Thyroid gland (tissue), 4 donors: ENCODE measurements at places on chromosomes 1 and 21. TPM values are rescaled to one million over a fixed set of nuclear protein-coding genes. Genes with fewer than 3 reads are reported as not detected.
A peak's percentile ranks its signal among the peaks of the same experiment; 100 is the strongest.

DNA sequence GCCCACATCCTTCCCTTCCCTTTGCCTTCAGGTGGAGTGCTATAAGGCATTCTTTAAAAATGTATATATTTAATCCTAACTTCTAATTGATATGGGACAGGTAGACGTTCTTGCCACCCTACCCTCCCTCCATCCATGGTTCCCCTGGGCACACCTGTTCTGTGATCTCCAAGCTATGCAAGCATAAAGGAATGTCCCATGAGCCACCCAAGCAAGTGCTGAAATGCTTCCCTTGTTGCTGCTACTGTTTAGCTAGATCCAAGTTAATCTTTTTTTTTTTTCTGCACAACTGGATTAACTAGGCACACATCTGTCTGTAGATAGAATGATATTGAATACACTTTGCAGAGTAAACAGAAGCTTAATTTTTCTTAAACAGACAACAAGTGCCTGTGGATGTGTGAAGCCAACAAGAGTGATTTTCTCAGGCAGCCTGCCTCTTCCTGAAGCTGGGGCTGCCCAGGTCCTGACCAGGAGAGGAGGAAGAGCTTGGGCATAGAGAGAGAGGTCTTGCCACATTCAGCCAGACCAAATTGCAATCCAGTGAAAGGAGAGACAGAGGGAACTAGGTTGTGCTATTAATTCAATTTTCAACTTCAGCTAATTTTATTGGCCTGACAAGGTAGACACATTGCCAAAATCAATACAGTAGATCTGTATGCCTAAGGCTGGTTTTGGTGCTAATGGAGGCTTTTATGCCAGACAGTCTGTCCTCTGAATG, 28.2 kb upstream of the ATP1B1 start:
- H3K4me3 ChIP-seq: no peak overlapping the region
- DNase-seq: no peak
- H3K4me1 ChIP-seq: peaks cover 4% of the 10 kb centered on the region
- H3K27me3 ChIP-seq: no peaks in the 10 kb centered on the region

- H3K27me3 ChIP-seq: no peaks in the 10 kb centered on the region
- no peak overlapping the region for H3K27ac ChIP-seq
- H3K4me1 ChIP-seq: no peaks in the 10 kb centered on the region
- DNase-seq: no peak
These were observed 8.7 kb upstream of the SLC2A5 start for GRCh38 chr1:9078015-9078751.

DNA sequence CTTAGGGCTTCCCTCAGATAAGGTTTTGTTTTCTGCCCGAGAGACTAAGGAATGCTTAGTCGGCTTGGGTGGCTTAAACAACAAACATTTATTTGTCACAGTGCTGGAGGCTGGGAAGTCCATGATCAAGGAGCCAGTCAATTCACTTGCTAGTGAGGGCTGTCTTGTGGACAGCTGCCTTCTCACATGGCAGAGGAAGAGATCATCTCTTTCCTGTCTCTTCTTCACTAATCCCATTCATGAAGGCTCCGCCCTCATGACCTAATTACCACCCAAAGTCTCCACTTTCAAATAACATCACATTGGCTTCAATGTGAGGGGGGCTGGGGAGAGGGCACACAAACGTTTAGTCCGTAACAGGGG, 50.5 kb upstream of the IL12RB2 start:
- H3K4me1 ChIP-seq: no peaks in the 10 kb centered on the region
- H3K27me3 ChIP-seq: no peaks in the 10 kb centered on the region
- no peaks in the 10 kb centered on the region for H3K36me3 ChIP-seq
- DNase-seq: no peak

RBM8A gene
- total RNA-seq: 108 TPM

LYPD8 gene
- total RNA-seq: not detected

- no peaks in the 10 kb centered on the region for H3K36me3 ChIP-seq
- peak overlapping the region; percentile 92 for H3K27ac ChIP-seq
- no peak overlapping the region for H3K4me3 ChIP-seq
- DNase-seq: peak; percentile 41
- peaks cover 44% of the 10 kb centered on the region for H3K4me1 ChIP-seq
- H3K27me3 ChIP-seq: no peaks in the 10 kb centered on the region
These were observed 4.0 kb upstream of the PROX1 start for GRCh38 chr1:213983493-213984386.

ATAD3C gene
- total RNA-seq: 8.9 TPM

CYP4A11 gene
- not detected for total RNA-seq

ST6GALNAC3 gene
- total RNA-seq: 27.9 TPM

GRCh38 chr1:113917400-113918082, 11.6 kb upstream of the HIPK1 start:
- no peaks in the 10 kb centered on the region for H3K36me3 ChIP-seq
- no peak overlapping the region for H3K4me3 ChIP-seq
- H3K27ac ChIP-seq: no peak overlapping the region
- H3K4me1 ChIP-seq: peaks cover 8% of the 10 kb centered on the region
- H3K27me3 ChIP-seq: no peaks in the 10 kb centered on the region
- DNase-seq: no peak

GRCh38 chr1:154714638-154715037, 106.7 kb upstream of the ADAR start:
- no peaks in the 10 kb centered on the region for H3K36me3 ChIP-seq
- H3K4me3 ChIP-seq: no peak overlapping the region
- no peak overlapping the region for H3K27ac ChIP-seq
- H3K4me1 ChIP-seq: no peaks in the 10 kb centered on the region
- no peak for DNase-seq

FMO5 gene
- 9.1 TPM for total RNA-seq

DNA sequence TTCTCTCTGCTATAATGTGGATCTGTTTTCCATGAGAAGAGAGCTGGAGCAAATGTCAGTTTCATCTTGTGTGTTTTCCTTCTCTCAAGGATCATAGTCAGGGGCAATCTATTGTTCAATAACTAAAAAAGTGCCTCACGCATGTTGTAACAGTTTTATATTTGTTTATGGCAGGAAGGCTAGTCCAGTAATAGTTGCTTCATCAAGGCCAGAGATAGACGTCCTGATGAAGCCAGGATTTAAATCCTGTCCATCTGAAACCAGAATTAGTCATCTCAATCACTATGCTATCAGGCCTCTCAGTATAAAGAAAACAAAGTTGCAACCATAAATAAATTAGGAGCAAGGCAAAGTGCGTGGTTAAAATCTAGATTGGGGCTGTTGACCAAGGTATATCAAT, 30.2 kb upstream of the DUSP10 start:
- no peak overlapping the region for H3K27ac ChIP-seq
- DNase-seq: no peak
- H3K36me3 ChIP-seq: no peaks in the 10 kb centered on the region
- H3K4me3 ChIP-seq: no peak overlapping the region
- H3K4me1 ChIP-seq: no peaks in the 10 kb centered on the region

GRCh38 chr1:100960098-100960497, 64.2 kb downstream of the SLC30A7 start:
- no peak overlapping the region for H3K4me3 ChIP-seq
- H3K36me3 ChIP-seq: no peaks in the 10 kb centered on the region
- H3K27ac ChIP-seq: no peak overlapping the region

DNA sequence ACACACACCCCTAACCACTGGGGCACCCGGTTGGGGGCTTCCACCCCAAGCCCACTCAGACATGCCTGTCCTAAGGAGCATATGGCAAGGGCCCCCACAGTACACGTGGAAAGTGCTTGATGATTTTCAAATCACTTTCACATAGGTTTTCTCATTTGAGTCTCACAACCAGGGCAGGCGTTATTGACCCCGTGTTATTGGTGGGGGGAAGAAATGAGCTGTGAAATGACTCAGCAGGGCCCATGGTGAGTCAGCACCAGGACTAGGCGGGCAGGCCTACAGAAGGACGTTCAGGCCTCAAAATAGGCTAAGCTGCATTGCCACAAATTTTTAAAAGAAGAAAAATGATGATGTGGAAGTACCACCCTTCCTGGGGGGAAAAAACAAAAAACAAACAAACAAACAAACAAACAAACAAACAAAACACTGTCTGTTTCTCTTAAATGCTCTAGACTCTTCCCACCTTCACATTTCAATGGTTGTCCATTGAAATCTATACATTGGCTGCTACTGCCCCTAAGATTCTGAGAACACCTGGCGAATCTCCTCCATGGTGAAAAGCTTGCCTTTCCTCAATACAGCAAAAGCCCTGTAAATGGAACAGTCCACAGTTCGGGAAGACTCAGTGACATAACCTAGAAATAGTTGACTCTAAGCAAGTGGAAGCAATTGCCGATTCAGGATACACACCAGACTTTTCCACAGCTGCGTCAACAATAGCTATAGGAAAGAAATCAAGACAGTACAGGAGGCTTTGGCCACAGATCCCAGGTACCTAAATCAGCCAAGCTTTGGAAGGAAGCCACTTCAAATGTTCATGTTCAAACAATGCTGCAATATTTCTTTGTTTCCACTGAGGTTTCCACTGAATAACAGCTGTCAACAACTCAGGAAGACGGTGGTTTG, 234.7 kb downstream of the TOMM20 start:
- H3K4me1 ChIP-seq: peaks cover 19% of the 10 kb centered on the region
- no peak for DNase-seq
- H3K27me3 ChIP-seq: no peaks in the 10 kb centered on the region
- H3K36me3 ChIP-seq: no peaks in the 10 kb centered on the region

DNA sequence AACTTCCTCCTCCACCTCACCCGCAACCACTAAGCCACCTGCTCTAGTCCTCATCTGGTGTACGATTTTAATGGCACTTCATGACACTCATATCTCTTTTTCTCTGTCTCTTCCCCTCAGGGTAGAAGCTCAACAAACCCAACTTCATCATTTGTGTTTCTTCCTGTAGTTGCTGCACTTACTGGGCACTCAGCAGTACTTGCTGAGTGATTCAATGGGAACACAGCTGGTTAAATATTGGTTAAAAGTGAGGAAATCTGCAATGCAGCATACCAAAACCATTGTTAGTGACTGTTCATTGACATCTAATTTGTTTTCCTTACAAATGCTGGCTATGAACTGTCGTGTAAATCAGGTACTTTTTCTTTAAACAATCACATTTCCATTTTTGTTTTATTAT, 541.1 kb upstream of the PRMT6 start:
- no peak for DNase-seq
- H3K27ac ChIP-seq: no peak overlapping the region
- H3K27me3 ChIP-seq: no peaks in the 10 kb centered on the region
- no peak overlapping the region for H3K4me3 ChIP-seq
- no peaks in the 10 kb centered on the region for H3K36me3 ChIP-seq

TSPEAR gene
- total RNA-seq: 0.21 TPM

DNA sequence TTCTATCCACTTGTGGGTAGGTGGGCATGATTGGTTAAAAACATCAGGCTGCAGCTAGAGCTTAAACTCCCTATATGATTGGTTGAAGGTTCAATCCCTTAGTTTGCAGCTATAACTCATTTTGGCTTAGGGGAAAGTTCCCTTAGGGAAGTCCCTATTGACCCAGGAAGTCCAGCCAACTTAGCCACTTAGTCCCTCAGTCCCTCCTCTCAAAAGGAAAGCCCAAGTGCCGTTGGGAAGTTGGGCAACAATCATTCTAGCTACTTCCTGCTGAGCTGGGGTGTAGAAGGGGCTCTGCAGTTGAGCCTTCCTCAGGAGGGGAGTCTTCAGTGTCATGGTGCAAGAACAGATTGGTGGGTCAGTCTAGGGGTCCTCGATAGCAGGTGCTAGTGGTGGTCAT, 12.2 kb downstream of the MSTO1 start:
- no peak overlapping the region for H3K27ac ChIP-seq
- H3K4me3 ChIP-seq: no peak overlapping the region
- no peaks in the 10 kb centered on the region for H3K4me1 ChIP-seq
- H3K27me3 ChIP-seq: no peaks in the 10 kb centered on the region
- DNase-seq: no peak

FCGR3A gene
- total RNA-seq: 11.7 TPM

- no peak overlapping the region for H3K4me3 ChIP-seq
- no peaks in the 10 kb centered on the region for H3K36me3 ChIP-seq
- H3K27ac ChIP-seq: peak overlapping the region; percentile 43
- H3K4me1 ChIP-seq: peaks cover 15% of the 10 kb centered on the region
These were observed 194.6 kb downstream of the ST6GALNAC3 start for GRCh38 chr1:76269155-76269554.

DNA sequence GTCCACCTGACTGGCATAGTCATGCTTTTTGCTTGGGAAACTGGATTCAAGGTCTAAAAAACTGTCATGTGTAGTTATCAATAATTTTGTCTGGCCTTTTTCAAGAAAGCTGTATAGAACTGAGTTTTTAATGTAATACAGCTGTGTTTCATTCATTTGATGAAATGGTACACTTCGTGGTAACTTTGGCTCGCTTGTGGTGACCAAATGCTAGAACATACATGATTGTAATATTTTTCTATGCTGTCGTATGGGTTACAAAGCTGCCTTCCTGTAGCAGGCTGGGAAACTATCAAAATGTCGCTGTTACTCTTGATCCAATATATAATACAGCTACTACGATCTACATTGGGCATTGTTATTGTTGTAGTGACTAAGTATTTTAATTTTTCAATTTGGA, 2.1 kb downstream of the LRRC42 start:
- H3K27me3 ChIP-seq: no peaks in the 10 kb centered on the region
- no peaks in the 10 kb centered on the region for H3K36me3 ChIP-seq
- H3K27ac ChIP-seq: no peak overlapping the region
- H3K4me3 ChIP-seq: no peak overlapping the region
